ENCODE measurements at places on chromosomes 7 and 10.
A peak's percentile ranks its signal among the peaks of the same experiment; 100 is the strongest.

DNA sequence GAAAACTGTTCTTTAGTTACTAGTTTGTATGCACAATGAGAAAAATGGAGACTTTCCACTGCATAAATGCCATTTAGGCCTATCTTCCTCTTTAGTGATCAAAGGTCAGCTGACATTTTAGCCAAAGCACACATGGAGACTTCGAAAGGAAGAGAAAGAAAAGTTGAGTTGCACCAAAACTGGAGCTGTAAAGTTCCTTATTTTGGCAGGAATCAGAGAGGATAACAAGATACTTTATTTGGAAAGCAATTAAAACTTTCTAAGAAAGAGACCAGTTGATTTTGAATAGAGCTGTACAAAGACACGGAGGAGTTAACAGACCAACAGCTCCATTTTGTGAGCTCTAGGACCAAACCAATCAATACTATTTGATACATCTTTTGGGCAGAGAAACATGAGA, 14.2 kb downstream of the ENTPD7 start:
- no peak for DNase-seq

DNA sequence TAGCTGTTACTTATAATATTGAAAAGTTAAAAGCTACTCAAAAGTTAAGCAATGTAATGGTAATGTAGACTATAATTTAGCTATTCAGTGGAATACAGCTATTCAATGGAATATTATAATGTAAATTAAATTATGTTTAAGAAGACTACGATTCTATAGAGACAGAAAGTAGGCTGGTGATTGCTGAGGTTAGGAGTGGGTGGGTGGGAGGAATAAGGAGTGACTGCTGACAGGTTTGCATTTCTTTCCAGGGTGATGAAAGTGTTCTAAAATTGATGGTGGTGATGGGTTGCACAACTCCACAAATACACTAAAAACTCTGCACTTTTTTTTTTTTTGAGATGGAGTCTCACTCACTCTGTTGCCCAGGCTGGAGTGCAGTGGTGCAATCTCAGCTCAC, 21.4 kb downstream of the DENND2A start:
- DNase-seq, result no peak

- DNase-seq, result peak; percentile 30
Measured at GRCh38 chr10:103451091-103451813, 918 bp downstream of the CALHM2 start.

DNA sequence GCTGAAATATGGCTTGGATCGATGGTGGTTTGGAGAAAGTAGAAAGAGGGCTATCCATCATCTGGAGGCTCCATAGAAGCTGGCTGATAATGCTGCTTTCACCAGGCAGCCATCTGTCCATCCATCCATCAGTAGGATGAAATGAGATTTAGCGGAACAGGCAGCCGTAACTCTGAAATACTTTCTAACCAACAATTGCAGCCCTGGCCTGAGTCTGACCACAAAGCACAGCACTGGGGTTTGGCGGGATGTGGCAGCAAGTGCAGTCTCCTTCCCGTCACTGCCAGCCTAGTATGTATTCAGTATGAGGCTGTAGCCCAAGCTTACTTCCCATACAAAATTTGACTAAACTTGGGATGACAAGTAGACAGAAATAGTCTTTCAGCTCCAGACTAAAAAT, 38.0 kb downstream of the R3HCC1L start:
- no peak for DNase-seq

- DNase-seq, result no peak
Measured at GRCh38 chr7:82594665-82595064, 151.1 kb upstream of the CACNA2D1 start.

DNA sequence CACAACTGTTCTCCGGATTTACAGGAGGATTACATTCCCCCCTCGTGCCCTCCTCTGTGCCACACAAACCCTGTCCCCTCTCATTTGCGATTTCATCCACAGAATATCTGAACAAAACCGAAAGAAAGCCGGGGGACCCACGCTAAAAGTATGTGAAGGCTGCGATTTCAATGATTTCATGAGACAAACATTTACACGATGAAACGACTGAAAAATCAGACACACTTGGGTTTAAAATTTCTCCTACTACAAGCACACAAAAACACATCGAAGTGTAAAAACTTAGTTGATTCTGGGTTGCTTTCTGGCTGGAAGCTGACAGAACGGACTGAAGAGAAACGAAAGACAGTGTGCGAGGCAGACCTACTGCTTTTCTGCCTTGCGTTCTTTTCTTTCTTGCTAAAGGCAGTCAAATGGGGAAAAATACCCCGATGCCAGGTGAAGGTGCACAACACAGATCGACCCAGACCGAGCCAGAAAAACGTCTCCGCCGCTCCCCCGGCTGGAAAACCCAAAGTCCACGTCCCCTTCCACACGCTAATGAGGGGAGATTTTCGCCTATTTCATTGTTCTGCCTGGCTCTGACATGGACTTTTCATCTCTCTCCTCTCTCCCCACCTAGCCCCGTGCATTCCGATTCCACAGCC, 1.2 kb downstream of the HIPK2 start:
- peak; percentile 28 for DNase-seq

DNA sequence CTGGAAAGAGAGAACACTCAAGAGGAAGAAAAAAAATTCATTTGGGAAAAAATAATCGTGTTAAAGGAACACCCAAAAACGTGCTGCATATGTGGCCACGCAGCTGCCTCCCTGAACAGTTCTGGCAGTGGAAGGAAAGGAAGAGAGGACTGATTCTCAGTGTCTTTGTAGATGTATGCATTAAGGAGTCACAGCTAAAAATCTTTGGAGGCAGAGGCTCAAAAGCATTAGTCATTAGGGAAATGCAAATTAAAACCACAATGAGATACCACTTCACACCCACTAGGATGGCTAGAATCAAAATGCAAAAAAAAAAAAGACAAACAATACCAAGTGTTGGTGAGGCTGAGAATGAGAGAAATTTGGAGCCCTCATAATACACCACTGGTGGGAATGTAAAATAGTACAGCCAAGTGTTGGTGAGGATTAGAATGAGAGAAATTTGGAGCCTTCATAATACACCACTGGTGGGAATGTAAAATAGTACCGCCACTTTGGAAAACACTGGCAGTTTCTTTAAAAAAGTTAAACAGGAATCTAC, 134.7 kb downstream of the SLIT1 start:
- DNase-seq, result no peak

DNA sequence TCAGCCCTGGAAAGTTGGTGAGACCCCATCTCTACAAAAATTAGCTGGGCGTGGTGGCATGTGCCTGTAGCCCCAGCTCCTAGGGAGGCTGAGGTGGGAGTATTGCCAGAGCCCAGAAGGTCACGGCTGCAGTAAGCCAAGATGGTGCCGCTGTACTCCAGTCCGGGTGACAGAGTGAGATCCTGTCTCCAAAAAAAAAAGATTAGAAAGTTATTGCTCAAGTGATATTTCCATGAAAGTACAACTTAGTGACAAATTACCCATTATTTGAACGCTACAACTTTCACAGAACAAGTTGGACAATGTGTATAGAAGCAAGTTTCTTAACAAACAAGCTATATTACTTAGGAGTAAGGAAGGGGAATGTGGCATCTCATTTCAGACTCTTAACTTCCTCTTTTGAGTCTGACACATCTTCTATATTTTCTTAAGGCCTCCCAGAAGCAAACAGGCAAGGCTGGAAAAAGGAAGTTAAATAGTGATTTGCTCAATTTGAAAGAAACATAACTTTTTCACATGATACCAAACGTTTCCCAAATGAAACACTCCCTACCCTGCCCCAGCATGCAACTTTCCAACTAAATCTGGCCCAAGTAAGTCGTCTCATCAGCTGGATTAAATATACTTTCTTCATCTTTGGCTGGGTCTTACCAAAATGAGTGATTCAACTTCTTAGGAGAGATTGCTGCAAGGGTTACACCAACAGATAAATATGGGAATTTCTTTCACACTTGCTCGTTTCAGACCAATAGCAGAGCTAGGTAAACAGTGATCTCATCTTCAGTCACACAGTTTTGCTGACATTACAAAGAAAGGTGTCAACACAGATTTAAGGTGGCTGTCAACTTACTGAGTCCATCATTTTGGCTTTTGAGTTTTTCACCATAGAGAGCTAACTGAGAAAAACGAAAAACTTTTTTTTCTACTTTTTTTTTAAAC, 66.3 kb upstream of the KLF6 start:
- no peak for DNase-seq

- no peak for DNase-seq
Measured at GRCh38 chr10:66714741-66715140, 211.1 kb upstream of the LRRTM3 start.

- no peak for DNase-seq
Measured at GRCh38 chr7:11182736-11183135, 209.1 kb downstream of the PHF14 start.

DNA sequence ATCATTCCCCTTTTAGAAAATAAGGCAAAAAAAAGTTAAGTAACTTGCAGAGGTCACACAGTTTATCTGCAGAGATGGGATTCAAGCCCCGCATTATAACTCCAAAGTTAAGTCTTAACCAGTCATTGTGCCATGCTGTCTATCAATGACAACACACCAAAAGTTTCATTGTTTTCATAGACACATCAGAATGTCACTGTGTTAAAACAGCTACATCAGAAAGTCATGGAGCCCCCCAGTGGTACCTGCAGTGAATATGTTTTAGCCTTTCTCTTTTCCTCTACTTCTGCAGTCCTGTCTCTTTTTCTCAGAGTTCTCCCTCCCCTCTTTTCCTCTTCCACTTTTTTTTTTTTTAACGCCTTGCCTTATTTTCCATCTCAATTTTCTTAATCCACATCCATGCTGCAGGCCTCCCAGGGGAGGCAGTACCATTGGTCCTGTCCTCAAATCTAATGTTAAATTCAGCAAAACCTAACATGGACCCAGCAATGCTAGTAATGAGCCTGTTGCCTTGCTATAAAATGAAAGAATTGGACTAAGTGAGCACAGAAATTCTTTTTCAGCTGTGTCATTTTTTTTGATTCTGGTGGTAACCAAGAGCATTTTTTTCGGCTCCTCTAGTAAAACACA, 3.8 kb upstream of the NRCAM start:
- DNase-seq, result no peak

GRCh38 chr7:16985621-16986020, 103.8 kb upstream of the AGR3 start:
- no peak for DNase-seq

GRCh38 chr7:91946549-91946948, 5.9 kb downstream of the AKAP9 start:
- no peak for DNase-seq

DNA sequence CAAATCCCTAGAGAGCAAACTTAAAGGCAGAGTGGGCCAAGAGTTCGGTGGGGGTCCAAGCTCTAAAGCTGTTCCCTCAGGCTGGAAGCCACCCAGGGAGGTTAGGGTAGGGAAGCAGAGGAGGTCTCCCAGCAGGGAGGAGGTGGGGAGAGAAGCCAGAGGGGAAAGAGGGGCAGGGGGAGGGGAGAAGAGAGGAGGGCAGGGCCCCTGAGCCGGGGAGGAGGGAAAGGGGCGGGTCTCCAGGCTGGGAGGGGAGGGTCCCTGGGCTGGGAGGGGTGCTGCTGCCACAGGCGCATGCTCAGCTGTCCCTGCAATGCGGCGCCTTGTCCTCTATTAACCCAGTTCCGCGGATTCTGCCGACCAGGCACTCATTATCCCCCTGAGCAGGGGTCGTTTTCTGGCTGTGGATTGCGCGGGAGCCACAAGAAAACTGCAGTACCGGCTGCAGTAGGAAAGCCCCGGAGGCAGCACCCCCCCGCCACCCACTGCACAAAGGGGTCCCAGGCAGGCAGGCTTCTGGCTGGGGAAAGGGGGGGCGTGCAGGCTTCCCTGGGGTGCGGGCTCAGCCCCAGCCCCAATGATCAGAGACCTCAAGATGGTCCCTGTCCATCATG, 49.3 kb downstream of the CAMK2B start:
- DNase-seq, result no peak

DNA sequence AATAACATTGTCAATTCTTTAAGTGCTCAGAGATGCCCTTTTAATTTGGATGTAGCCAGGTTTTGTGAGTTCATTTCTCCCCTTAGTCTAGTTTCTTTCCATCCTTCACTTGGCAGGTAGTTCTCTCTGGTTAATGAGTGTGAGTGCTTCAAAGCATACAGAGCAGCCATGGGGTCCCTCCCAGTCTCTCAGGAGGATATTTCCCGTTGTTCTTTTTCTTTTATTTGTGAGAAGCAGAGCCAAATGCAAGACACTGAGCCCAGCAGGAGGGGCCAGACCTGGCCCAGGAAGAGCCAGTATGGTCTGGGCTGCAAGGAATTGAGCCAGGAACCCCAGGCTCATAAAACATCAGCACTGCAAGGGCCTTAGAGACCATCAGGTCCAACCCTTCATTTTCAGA, 52.4 kb downstream of the PLCE1 start:
- no peak for DNase-seq

- DNase-seq, result no peak
Measured at GRCh38 chr10:60661637-60662036, 116.6 kb upstream of the CDK1 start.

DNA sequence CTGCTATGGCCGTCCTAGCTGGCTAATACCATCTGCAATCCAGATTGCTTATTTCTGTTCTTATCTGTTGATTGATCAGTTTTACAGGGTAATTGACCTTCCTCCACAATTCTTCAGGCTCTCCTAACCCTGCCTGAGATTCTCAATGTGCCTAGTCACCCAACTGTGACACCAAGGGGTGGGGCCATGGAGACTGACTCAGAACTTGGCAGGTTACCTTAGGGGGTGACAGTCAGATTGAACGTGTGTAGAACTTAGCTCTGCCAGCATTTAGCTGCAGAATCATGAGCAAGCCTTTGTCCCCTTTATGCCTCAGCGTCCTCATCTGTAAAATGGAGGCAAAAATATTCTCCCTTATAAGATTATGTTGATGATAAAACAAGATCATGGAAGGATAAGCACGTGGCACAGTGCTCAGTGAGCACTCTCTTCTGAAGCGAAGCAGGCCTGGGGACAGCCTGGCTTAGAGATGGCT, 19.1 kb upstream of the LEP start:
- no peak for DNase-seq

- DNase-seq, result peak; percentile 40
Measured at GRCh38 chr10:103696411-103697145, 158.8 kb downstream of the SH3PXD2A start.

DNA sequence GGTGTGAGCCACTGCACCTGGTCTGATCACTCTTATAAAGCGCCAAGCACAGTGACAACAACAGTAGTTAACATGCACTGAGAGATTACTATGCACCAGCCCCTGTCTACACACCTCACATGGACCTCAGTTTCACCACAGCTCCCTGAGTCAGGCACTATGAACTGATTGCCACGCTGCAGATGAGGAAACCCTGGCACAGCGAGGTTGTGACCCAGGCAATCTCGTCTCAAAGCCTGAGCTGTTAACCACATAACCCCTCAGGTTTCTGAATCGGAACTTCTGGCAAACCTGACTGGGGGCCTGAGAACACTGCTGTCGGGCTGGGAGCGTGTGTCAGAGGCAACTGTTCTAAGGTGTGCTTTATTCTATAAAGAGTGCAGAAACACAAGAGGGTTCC, 150.8 kb downstream of the RNF216 start:
- DNase-seq, result no peak

Data from occipital lobe (tissue), 3 donors.